ENCODE measurements at places on chromosomes 5 and 9.

GRCh38 chr5:61018062-61018461 lies 73.1 kb downstream of the NDUFAF2 start:
- DNase-seq: no peak

DNA sequence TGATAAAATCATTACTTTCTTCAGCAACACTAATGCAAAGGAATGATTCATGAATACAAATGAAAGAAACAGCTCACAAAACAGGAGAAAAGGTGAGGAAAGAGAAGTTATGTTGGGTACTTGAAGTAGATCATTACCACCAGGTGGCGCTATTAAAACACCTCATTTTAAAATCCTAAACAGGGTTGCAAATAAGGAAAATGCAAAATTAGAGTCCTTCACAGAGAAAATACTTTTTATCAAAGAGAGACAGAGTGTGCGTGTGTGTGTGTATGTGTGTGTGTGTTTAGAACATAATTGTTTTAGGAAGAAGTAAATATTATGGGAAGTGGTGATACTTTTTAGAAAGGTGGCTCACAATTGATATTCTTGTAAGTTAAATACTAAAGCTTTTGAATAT lies 49.5 kb upstream of the CD180 start:
- DNase-seq: no peak

GRCh38 chr5:163079618-163080017 lies 357.8 kb upstream of the CCNG1 start:
- no peak for DNase-seq

- no peak for DNase-seq
Measured at GRCh38 chr5:99379187-99379586, 450.4 kb upstream of the CHD1 start.

DNA sequence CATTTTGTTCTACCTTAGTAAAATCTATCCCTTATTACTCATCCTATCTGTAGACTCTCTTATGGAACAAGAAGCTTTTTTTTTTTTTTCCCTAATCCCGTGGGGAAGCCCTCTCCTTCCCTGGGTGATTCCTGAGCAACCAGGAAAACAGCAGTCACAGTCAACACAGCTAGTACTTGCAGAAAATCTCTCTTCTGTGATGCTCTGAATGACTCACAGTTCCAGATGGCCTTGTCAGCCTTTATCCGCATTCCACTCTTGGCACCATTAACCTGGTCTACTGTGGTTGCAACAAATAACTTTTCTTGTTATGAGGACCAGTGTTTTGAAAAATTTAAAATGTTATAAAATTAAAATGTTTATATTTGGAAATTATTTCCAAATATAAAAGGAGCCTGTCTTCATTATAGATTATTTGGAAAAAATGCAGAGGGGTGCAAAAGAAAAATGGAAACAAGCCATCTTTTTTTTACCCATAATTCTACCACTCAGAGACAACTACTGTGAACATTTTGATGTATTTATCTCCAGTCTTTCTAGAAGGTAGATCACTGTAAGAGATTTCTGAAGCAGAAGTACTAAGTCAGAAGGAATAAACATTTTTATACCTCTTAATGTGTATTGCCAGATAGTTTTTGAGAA lies 486.7 kb downstream of the RAB3C start:
- no peak for DNase-seq

DNA sequence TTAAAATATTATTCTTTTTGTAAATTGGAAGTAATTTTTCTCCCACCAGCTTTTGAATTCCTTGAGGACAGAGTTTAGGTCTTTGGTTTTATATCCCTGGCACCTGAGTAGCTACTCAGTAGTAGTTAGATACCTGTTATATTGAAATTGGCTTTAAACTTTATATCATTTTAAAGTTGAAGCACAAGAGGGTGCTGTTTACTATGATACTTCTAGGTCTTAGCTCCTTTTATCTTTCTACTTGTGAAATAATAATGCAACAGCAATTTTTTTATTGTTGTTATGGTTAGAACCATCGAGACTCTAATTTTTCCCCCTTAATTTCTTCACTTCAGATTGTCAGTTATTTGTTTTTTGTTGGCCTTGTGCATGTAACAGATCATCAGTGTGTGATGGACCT lies 46.3 kb downstream of the AP3S1 start:
- no peak for DNase-seq

DNA sequence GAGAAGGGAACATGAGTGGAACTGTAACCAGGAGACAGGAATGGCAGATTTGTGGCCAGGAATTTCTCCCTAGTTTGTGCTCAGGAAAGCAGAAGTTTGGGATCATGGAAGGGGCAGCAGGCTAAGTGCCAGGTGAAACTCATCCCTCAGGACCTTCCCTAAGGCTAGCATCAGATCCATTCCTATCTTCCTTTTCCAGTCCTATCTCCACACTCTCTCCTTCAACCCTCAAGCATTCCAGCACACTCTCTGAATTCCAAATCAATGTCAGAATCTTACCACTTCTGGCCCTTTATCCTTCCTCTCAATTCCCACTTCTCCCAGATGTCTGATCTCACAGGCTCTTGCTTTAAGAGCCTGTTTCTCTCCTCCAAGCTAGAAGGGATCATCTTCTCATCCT lies 53.2 kb upstream of the GRIA1 start:
- no peak for DNase-seq

- no peak for DNase-seq
Measured at GRCh38 chr9:81562231-81563019, 126.9 kb downstream of the TLE1 start.

DNA sequence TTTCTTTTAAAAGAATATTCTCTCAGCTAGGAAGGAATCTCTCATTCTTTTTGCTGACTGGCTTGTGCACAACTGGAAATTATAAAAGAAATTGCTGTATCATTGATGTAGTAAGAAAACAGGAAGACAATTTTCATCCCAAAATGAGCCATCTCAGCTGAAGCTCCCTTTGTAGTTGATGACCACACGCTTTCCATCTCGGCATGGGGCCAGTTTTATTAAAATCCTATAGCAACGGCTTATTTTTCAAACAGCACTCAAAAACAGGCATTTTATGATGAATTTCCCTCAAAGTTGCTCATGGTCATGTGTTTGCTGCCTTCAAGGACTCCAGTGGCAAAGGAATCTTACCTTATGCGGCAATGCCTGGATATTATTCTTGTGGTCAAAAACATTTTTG lies 62.4 kb upstream of the GLIS3 start:
- no peak for DNase-seq

GRCh38 chr5:132799392-132799791 lies 13.7 kb upstream of the SOWAHA start:
- DNase-seq: no peak

GRCh38 chr5:122237906-122238305 lies 74.1 kb upstream of the SNCAIP start:
- no peak for DNase-seq

DNA sequence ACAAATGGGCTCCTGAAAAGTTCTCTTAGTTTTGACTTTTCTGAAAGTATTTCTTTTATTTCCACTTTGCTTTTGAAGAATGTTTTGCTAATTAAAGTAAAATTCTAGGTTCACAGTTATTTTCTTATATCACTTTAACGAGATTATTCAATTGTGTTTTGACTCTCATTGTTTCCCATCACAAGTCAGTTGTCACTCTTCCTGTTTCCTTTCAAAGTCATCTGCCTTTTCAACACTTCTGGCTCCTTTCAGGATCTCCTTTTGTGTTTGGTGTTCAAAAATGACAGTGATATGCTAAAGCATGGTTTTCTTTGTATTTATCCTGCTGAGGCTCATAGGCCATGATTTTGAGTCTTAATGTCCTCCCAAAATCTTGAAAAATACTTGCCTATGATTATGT lies 235.4 kb upstream of the TAS2R1 start:
- no peak for DNase-seq

GRCh38 chr5:81679885-81680284 lies 71.0 kb downstream of the SSBP2 start:
- no peak for DNase-seq

DNA sequence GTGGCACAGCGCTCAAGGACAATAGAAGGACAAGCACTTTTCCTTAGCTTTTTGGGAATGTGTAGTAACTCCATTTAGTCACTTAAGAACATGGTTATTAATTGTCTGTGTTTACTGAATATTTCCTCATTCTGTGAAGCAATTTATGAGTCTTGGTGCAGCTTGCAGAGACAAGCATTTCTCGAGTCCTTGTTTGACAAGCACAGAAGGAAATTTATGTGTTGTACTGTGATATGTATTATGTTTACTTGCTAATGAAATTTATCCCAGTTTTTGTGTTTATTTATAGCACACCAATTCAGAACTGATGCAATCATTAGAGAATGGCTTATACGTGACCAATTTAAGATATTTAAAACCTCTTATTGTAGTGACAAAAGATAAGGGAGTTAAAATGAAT lies 168.6 kb downstream of the PRELID2 start:
- DNase-seq: no peak

GRCh38 chr9:37033682-37034304 lies at the start of gene PAX5:
Gene PAX5 (minus strand): TSS chr9:37034268. CDS start chr9:37034031, 237 bp downstream.
- DNase-seq: no peak

GRCh38 chr5:15249152-15249551 lies 250.8 kb upstream of the FBXL7 start:
- no peak for DNase-seq
